ENCODE measurements at places on chromosomes 7 and 10. TPM values are rescaled to one million over a fixed set of nuclear protein-coding genes. Genes with fewer than 3 reads are reported as not detected.

The SORCS1 gene
- 18.1 TPM for polyA plus RNA-seq

The RSPH10B2 gene
- 8.6 TPM for polyA plus RNA-seq

The MMP21 gene
- polyA plus RNA-seq: 0.17 TPM

The FAM204A gene
- 58.5 TPM for polyA plus RNA-seq

The ADAMTS14 gene
- polyA plus RNA-seq: 4.7 TPM

The ITPRID1 gene
- polyA plus RNA-seq: 0.09 TPM

The SPDYE6 gene
- 16.4 TPM for polyA plus RNA-seq

The METTL2B gene
- 39.3 TPM for polyA plus RNA-seq

Data from spinal cord (tissue), 10 donors.